Skin of body (tissue), 3 donors: ENCODE measurements at places on chromosomes 2 and 18.

- DNase-seq = no peak
These were observed 26.8 kb downstream of the SULT1C2 start for GRCh38 chr2:108315444-108315934.

- DNase-seq = no peak
These were observed 23.5 kb upstream of the MFF start for GRCh38 chr2:227301523-227301922.

- no peak for DNase-seq
These were observed 31.1 kb downstream of the ONECUT2 start for GRCh38 chr18:57466307-57466706.

DNA sequence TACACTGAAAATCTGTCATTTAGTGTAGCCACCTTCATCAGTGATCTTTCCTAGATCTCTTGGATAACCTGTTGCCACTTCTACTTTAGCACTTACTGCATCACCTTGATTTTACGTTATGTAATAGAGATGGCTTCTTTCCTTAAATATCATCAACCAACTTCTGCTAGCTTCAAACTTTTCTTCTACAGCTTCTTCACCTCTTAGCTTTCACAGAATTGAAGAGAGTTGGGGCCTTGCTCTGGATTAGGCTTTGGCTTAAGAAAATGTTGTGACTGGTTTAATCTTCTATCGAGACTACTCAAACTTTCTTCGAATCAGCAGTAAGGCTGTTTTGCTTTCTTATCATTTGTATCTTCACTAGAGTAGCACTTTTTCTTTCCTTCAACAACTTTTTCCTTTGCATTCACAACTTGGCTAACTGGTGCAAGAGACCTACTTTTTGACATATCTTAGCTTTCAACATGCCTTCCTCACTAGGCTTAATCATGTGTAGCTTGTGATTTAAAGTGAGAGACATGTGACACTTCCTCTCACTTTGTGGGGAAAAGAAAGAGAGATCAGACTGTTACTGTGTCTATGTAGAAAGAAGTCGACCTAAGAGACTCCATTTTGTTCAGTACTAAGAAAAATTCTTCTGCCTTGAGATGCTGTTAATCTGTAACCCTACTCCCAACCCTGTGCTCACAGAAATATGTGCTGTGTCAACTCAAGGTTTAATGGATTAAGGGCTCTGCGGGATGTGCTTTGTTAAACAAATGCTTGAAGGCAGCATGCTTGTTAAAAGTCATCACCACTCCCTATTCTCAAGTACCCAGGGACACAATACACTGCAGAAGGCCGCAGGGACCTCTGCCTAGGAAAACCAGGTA lies 99.6 kb downstream of the ATL2 start:
- DNase-seq = no peak

DNA sequence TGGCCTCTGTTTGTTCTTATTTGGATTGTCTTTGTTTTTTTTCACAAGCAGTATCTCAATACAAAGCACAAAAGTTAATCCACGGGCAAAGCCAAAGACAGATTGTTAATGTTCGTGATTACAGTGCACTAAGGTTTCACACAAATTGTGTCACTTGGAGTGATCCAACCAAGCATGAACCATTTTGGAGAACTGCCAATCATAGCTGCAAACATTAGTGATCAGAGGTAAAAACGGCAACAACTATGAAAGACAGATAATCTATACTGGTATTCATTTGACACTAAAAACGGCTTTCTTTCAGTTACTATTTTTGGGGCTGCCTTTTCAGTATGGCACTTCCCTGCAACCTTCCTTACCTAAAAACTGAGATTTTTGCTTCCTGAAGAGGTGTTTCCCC lies 213.1 kb upstream of the GULP1 start:
- DNase-seq = no peak

DNA sequence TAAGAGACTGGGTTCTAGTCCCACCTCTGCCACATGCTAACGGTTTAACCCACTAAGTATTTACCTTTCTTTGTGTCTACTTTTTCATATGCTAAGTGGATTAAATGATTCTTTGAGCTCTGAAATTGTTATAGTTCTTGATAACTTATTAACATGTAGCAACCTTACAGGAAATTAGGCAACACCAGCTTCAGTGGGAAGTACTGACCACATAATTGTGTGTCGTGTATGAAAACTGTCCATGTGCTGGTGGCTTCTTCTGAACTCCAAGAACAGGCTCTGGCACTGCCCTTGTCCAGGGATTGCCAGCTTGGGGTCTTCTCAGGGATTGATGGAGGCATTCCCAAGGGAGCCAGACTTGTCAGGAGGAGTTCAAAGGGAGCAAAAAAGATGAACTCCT lies 427.7 kb downstream of the TGIF1 start:
- DNase-seq = no peak

DNA sequence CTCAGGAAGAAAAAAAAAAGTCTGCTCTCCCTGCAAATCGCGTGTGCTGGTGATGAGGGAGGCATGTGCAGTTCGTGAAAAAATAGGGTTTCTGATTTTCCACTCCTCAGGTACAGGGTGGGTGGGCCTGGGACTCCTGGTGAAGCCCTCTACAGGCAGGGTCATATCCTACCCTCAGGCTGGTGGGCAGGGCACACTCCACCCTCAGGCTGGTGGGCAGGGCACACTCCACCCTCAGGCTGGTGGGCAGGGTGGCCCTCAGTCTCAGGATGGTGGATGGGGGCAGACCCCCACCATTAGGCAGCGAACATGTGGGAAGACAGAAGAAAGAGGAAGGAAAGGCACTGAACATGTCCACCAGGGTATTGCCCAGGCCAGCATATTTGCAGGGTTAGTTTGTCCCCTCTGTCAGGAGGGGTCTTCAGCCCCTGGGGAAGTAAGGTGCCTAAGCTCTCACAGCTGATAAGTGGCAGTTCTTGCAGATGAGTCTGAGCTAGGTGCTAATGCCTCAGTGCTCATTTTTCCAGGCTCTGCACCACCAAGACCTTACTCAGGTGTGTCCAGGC lies 95.2 kb upstream of the RAB6C start:
- no peak for DNase-seq

GRCh38 chr2:168211664-168212163 lies 35.7 kb downstream of the STK39 start:
- no peak for DNase-seq

- DNase-seq = no peak
These were observed 8.6 kb upstream of the TMEM163 start for GRCh38 chr2:134727385-134727784.

GRCh38 chr2:96898641-96899412 lies 28.9 kb upstream of the SEMA4C start:
- no peak for DNase-seq

- no peak for DNase-seq
These were observed 33.9 kb upstream of the SEMA4C start for GRCh38 chr2:96903815-96904214.

DNA sequence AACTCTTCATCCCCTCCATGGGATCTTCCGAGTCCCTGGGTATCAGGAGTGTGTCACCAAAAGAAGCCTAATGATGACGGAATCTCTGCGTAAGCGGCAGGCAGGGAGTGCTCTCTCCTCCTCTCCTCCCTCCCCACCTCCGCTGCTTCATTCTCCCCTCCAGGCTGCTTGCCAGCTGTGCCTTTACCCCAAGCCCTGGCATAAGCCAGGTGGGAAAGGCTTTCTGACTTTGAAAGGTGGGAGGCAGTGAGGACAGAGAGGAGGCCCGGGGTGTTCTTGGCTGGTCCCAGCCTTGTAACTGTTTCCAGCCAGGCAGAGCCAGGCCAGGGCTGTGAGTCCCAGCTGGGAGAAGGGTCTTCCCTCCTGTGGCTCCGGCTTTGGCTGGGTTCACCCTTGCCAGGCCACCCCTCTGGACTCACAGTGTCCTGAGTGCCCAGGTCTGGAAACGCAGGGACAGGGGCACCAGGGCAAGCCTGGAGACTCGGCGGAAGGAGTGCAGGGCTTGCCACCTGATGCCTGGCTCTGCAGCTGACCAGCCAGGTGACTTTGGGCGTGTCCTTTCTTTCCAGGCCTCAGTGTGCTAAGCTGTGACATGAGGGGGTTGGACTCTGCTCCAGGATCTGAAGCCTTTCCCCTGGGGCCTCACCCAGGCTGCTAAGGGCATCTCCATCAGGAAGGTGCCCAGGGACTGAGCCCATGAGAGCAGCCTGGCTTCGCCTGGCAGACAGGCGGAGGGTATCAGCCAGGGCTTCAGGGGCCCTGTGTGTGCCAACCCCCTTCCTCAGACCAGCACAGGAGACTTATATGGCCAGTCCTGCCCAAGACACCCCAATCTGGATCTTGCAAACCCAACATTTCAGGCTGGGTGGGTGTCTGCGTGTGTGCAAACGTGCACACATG lies 32.7 kb upstream of the HPCAL1 start:
- no peak for DNase-seq

DNA sequence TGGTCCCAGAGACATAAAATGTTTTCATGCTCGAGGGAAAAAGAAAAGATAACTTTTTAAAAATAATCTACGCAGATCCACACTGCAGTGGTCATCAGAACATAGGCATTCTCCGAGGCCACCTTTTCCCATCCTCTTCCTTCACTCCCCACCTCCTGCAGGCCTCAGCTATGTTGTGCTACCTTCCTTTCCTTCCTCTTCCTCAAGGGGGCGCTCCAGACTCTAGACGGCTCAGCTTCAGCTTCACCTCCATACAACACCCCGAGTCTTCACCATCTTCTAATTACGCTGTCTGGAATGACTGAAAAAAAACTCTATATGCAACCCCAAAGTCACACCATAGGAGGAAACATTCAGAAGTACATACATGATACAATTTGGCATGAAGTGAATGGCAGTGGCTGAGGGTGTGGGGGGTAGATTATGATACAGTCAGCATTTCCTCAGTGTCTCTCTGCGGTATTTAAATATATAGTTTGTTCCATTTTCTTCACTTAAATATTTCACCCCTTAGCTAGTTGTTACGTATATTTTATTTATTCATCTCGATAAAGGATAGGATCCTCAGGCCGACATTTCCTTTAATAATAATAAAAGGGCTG lies 583.6 kb downstream of the IRS1 start:
- DNase-seq = no peak

- no peak for DNase-seq
These were observed 96.6 kb upstream of the GPR45 start for GRCh38 chr2:105144941-105145300.

DNA sequence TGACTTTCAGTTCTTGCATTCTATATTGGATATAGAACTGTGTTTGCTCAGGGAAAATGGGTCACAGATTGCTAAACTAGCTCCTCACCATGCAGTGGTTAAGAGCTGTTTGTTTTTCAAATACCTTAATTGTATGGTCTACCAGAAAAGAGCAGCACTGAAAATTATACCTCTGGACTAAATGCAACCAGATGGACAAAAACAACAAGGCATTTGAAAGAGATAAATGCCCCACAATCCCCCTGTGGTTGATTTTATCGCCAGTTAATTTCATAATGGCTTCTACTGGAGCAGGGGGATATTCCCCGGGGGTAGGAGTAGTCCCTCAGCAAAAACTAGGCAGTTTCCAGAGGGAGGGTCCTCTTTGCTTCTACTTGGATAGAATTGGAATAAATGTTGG lies 267.9 kb upstream of the TNP1 start:
- DNase-seq = no peak
